ENCODE measurements at places on chromosomes 7 and 10.

- DNase-seq, result no peak
Observed at GRCh38 chr7:40374575-40374974, 239.8 kb downstream of the SUGCT start.

- DNase-seq, result no peak
Observed at GRCh38 chr7:135334830-135335543, 101.3 kb downstream of the STRA8 start.

- DNase-seq, result no peak
Observed at GRCh38 chr10:6843894-6844650, 264.0 kb upstream of the PRKCQ start.

DNA sequence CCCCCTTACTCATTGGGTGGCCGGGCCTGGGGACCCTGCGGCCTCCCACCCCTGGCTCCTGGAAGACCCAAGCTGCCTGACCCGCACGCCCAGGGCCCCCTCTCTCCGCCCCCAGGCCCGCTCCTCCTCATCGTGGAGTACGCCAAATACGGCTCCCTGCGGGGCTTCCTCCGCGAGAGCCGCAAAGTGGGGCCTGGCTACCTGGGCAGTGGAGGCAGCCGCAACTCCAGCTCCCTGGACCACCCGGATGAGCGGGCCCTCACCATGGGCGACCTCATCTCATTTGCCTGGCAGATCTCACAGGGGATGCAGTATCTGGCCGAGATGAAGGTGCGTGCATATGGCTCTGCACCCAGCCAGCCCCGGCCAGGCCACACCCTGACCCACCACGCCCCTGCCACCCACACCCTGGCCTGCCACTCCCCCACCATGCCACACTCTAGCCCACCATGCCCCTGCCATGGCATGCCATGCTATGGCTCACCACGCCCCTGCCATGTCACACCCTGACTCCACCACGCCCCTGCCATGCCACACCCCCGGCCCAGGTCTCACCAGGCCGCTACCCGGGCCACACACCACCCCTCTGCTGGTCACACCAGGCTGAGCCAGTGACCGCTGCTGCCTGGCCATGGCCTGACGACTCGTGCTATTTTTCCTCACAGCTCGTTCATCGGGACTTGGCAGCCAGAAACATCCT is 18.7 kb upstream of the CSGALNACT2 start:
- no peak for DNase-seq

Measured in renal cortical epithelial cell (primary cell).